ENCODE measurements at places on chromosomes 6 and 20.

- no peak for DNase-seq
These were observed 17.2 kb downstream of the SLC2A12 start for GRCh38 chr6:134034961-134035822.

- DNase-seq = no peak
These were observed 25.2 kb downstream of the GPX6 start for GRCh38 chr6:28490205-28490890.

DNA sequence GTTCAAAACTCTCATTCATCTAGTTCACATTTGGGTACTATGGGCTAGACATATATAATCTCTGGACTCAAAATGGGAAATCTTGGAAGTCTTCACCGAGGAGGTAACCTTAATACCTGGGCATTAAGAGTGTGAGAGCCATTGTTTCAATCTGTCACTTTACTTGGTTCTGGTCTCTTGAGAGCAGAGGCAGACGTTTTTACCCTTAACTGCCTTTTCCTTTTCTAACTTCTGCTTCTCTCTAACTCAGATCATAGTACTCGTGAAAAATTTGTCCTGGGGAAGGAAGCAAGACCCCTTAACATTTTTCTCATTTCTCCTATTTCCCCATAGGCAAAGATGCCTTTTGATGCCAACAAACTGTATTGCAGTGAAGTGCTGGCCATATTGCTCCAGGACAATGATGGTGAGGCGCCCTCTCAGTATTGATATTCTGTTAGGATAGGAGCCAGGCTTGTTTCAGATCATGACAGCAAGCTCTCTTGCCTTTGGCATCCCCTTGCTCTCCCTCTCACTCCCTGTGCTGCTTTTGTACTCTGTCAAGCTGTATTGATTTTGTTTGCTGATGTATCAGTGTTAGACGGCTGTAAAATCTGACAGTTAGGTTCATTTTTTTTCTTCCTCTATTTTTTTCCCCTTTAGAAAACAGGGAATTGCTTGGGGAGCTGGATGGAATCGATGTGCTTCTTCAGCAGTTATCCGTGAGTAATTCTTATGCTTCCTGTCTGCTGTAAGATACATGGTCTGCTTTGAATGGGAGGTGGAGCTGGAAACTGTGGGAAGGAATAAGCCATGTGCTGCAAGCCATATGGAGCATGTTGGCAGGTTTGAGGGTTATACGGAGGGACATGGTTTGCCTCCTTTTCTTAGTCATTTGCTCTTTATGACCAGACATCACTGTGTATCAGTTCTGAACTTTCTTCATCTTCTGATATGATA, 83.5 kb downstream of the CTNNBL1 start:
- no peak for DNase-seq

DNA sequence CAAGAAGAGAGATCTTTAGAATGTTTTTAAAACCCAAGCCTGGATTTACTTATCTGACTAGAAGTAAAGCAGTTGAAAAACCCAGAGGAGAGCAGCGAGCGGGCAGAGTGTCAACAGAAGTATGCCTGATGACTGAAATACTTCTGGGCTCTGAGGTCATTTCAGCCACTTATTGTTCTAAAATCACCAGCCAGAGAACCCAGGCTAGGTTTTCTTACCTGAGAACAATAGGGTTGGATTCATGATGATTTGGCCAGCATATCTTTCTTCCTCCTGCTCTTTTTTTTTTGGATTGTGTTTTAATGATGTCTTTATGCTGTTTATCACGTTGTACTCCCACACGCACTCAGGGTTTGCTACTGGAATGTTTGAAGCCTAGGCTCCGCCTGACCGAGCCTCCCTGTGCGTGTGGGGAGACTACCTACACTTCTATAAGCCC, 63.0 kb upstream of the KIF25 start:
- no peak for DNase-seq

DNA sequence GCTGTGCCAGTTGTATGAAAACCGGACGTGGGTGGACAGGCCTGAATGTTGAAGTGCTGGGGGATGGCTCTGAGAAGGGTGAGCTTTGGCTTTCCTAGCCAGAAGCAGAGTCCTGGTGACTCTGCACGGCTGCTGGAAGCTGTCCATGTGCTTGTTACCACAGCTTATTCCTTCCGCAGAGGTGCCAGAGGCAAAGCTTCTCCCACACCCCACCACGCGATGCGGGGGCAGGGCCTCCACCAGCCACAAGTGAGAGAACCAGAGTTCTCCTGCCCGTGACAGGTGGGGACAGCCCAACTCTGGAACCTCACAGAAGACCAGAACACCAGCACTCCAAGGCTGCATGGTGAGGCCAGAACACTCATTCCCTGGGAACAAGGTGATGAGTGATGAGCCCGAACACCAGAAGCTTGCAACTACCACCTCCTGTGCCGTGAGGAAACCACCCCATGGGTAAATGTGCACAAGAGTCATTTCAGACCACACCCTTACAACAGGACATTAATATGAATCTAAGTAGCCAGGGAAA, 36.7 kb downstream of the JAG1 start:
- no peak for DNase-seq

DNA sequence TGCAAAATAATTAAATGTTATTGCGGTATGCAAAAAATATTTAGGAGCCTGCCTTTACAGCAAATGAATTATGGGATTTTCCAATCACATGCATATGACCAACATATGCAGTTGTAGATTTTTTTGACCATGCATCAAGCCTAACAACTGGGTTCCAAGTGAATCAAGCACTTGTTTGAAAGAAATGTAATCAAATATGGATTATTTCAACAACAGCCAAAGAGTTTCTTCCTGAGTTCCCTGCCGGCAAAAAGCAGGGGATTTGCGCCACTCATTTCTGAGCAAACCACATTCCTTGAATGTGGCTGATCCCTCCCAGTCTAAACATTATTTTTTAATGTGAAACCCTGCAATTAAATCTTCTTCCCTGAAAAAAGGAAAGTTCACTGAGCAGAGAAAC, 100.1 kb upstream of the ADTRP start:
- no peak for DNase-seq

GRCh38 chr20:5914859-5915258, 35.5 kb downstream of the TRMT6 start:
- no peak for DNase-seq

- no peak for DNase-seq
These were observed 346.5 kb downstream of the CD83 start for GRCh38 chr6:14464055-14464454.

- no peak for DNase-seq
These were observed 3.9 kb upstream of the SLC22A3 start for GRCh38 chr6:160344271-160344670.

- DNase-seq = peak; percentile 44
These were observed 417 bp upstream of the PXDC1 start for GRCh38 chr6:3751730-3752530.

DNA sequence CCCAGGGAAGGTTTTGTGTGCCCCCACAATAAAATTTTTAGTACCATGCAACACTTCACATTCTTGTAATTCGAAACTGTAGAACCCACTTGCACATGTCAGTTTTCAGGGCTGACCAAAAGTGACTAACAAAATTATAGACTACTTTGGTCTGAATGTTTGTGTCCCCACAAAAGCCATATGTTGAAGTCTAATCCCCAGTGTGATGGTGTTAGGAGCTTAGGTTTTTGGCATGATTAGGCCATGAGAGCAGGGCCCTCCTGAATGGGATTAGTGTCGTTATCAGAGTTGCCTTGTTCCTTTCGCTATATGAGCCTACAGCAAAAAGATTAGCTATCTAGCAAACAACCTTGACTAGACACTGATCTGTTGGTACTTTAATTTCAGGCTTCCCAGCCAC, 49.0 kb upstream of the TENT5A start:
- DNase-seq = no peak

- DNase-seq = no peak
These were observed 154.5 kb downstream of the OTOR start for GRCh38 chr20:16902662-16903061.

GRCh38 chr6:159532155-159532554, 160.9 kb downstream of the SOD2 start:
- DNase-seq = no peak

DNA sequence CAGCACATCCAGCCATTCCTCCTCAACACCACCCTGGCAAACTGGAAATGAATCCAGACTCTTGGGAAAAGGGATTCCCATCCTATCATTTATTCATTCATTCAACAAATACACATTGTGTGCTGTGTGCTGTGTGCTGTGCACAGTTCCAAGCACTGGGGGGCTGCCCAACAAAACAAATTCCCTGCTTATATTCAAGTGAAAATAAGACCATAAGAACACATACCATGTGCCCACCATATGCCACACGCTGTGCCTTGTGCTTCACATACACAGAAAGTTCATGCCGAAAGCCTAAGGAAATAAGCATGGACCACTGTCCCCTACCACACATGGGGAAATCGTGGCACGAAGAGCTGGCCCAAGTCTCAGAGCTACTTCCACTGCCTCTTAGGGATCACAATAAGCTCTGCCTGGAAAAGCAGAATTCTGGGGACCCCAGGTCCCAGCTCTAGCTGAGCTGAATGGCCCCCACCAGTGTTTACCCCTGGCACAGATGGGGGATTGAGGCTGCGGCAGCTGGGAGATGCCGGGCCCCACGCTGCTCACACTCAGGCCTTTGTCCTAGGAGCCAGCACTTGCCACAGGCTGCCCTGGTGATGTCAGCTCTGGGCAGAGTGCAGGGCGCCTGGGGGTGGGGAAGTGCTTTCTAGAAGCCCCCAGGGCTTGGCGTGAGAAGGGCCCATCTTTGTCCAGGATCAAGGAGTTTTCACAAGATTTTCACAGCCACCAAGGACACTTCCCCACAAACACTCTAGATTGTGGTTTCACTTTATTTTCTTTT, 99.6 kb downstream of the PREX1 start:
- no peak for DNase-seq

GRCh38 chr6:120137492-120137891, 787.9 kb upstream of the MAN1A1 start:
- no peak for DNase-seq
